ENCODE measurements at places on chromosomes 5 and 9.

DNA sequence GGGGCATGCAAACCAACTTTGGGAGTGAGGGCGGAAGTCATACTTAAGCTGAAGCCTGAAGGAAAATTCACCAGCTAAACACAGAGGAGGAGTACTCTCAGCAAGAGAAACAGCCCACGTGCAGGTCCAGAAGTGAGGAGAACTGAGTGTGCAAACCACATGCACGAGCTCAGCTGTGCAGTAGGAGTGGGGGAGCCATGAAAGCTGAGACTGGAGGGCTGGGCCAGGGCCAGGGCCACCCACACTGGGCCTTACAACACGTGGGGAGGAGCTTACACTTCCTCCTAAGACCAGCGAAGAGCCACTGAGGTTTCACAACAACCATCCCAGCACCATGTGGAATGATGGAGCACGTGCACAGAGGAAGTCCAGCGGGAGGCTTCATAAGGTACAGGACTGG, 9.3 kb upstream of the WWC1 start:
- DNase-seq = no peak

DNA sequence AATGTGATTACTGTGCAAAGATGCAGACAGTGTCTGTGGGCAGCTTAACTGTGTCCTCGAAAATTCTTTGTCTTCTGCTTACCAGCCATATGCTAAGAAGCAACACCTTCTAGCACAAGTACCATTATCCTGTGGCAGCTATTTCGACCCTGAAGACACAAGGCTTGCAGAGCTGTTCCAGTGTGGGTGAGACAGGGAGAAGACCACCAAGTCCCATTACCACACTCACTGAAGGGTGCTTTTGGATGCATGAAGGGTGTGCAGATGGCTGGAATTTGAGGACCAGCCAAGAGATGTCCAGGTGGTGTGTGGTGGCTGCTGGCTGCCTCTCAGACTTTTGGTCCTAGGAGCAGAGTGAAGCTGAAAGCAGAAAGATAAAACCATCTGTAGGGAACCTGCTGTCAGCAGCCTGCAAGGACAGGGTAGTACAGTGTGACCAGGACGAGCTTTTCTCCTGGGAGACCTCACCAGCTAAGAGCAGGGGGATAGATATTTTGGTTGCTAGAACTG, 161.8 kb downstream of the ICE1 start:
- DNase-seq = no peak

GRCh38 chr9:18756712-18757125, 276.3 kb downstream of the SAXO1 start:
- no peak for DNase-seq

DNA sequence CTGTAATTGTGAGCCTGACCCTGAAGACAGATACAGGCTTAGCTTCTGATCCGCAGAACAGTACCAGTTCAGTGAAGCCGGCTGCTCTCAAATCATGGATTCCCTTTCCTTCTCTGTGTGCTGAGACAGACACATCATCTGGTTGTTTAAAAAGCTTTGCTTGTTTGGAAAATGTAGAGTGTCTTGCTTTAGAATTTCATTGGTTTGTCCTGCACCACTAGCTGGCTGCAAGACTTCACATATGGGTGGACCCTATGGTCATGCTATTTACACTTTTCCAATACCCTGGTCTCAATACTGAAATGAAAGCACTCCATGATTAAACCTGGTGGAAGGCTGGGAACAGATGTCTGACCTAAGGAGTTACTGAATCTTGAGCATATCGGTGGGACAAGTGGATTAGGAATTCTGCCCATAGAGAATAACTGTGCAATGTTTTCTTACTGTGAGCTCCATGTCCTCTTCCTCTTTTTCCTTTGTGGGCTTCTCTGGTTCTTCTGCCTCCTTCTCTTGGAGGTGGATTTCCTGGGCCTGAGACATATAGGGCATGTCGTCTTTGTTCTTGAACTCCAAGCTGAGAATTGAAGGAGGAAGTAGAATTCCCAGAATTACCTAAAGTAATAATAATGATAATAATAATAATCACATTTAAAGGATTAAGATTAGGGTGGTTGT, 201.1 kb upstream of the KLF9 start:
- no peak for DNase-seq

All from SW480 (cell line).